ENCODE measurements at places on chromosomes 16 and 17. TPM values are rescaled to one million over a fixed set of nuclear protein-coding genes. Genes with fewer than 3 reads are reported as not detected.
A peak's percentile ranks its signal among the peaks of the same experiment; 100 is the strongest.

GRCh38 chr16:10964039-10964890, 19.9 kb downstream of the CLEC16A start:
- DNase-seq: peak; percentile 86

DNA sequence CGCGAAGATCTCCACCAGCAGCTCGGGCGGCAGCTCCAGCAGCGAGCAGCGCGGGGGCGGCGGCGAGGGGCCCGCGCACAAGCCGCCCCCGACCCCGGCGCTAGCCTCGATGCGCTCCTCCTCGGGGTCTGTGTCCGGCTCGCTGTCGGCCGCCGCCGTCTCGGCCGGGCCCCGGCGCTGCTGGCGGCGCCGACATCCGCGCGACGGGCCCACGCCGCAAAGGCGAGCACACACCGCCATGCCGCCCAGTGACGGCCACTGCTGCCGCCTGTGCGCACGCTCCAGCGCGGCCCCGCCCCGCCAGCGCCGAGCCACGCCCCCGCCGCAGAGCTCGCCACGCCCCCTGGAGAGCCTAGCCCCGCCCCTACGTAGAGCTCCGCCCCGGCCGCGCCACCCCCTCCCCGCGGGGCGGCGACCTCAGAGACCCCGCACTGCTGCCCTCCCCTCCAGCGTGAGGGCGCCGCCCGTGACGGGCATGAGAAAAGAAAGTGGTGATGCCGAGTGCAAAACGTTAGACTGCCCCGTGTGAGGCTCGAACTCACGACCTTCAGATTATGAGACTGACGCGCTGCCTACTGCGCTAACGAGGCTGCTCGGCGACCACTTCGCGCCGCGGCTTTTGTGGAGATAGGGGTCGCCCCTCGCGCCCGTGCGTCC, at the start of gene FBXO31:
FBXO31 (minus strand) TSS at position 272 of the 657 bp plus-strand sequence; CDS start at position 240, 32 bp downstream.
- peak; percentile 93 for DNase-seq

The ASPHD1 gene
- total RNA-seq: 1.2 TPM

- DNase-seq: no peak
Measured at GRCh38 chr16:21190599-21190998, 20.8 kb downstream of the ZP2 start.

DNA sequence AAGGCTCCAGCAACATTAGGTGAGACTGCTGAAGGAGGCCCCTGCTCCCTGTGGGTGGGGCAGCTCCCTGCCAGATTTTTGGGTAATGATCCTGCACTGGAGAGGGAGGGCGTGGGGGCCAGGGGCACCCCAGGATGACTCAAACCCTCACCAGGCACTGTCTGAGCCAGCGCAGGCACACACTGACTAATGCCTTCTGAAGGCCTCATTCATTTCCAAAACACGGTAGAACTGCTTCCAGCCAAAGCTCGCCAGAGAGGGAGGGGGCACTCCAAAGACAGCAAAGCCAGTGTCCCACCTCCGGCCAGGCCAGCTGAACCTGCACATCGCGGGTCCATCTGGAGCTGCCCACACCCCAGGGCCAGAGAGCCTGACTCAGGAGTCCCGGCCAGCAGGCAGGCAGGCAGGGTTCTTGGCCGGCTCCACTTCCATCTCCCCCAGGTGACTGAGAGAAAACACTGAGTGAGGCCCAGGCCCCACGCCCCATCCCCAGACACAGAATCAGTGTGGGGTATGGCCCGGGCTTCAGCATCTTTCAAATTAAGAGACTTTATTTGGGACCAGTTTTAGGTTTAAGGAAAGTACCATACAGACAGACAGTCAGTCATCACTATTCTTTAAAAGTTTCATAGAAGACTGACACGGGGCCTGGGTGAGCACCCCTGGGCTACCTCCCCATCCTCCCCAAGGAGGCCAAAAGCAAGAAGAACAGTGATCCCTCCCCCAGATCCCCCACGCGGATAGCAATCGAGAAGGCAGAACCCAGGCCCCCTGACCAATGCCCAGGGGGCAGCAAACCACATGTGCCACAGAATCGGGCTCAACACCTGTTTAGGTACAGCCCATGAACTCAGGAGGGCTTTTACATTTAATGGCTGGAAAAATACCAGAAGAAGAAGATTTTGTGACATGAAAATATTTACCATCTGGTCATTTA, 2.3 kb downstream of the PIEZO1 start:
- DNase-seq: no peak

The HOXB5 gene
- total RNA-seq: 26.6 TPM

GRCh38 chr17:46190763-46191162, 2.5 kb downstream of the KANSL1 start:
- DNase-seq: no peak

DNA sequence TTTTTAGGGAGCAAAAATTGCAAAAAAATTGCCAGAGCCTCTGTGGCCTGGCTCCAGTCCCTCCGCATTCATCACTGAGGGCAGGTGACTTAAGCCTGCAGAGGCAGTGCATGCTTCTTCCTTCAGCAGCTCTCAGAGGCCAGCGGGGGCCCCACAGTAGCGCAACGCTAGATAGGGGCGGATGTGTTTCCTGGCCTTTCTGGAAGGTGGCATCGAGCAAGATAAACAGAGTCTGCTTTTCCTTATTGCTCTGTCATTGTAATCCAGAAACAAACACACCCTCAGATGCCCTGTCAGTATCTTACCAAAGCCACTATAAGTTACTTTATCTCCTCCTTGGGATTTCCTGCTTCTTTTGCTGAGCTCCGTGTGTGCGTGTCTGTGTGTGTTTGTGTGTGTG, 75.5 kb upstream of the IRX6 start:
- DNase-seq: peak; percentile 31

DNA sequence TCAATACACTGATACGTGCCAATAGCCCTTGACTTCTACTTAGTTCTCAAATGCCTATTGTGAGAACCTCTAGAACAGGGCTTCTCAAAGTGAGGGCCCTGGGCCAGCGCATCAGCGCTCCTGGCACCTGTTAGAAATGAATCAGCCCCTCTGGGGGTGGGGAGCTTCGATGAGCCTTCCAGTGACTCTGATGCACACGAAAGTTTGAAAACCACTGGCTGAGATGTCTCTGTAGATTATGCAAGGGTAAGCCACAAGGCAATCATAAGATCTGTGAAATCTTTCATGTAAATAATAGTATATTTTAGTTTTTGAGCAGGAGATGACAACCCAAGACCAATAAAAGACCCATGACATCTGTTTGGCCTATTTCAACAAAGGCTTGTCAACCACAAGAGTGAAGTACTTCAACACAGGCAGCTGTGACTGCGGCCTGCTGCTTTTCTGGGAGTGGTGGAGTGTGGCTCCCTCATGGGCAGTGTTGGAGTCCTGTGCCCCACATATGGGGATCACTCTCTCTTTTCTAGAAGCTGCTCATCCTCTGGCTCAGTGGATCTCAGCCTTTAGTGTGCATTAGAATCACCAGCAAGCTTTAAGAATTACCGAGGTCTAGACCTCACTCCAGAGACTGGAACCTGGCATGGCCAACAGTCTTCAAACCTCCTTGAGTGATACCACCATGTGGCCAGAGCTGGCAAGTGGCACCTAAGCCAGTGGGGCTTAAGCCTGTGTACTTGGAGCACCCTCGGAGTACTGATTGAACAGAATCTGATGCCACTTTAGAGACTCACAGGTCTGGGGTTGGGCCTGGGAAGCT, 5.8 kb downstream of the MTHFSD start:
- DNase-seq: no peak

The ASGR1 gene
- total RNA-seq: not detected

DNA sequence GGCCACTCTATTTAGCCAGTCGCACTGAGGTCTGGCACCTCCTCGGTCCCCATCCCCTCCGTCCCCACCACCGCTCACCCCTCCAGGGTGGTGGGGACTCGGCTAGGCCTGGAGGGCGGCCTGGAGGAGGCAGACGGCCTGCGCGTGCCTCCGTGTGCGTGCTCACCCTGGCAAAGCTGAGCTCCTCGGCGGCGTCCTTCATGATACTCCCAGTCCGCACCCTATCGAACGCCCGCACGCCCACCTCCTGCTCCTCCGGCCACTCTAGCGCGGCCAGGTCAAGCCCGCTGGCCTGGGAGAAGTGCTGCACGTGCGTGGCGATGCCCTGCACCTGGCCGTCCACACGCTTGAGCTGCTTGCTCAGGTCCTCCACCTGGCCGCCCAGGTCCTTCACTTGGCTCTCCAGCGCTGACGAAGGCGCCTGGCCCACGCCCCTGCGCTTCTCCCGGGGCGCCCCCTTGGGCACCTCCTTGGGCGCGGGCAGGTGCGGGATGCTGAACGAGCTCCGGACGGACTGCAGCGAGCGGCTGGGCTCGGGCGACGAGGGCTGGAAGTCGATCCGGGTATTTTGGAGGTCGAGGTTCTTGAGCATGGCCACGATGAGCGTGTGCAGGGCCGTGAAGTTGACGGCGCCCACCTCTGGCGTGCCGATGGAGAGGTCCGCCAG, 644 bp downstream of the QRICH2 start:
- DNase-seq: no peak

GRCh38 chr16:8853150-8853549, 15.7 kb downstream of the CARHSP1 start:
- DNase-seq: no peak

GRCh38 chr16:25269879-25270278, 12.2 kb upstream of the ZKSCAN2 start:
- no peak for DNase-seq

The EVPL gene
- total RNA-seq: 22.1 TPM

GRCh38 chr16:3001316-3001715, 11.4 kb upstream of the CLDN9 start:
- DNase-seq: no peak

The IST1 gene
- total RNA-seq: 260 TPM

GRCh38 chr16:23920446-23920845, 84.7 kb downstream of the PRKCB start:
- DNase-seq: no peak

The IRX5 gene
- not detected for total RNA-seq

All from transverse colon (tissue), 4 donors.